ENCODE measurements at places on chromosomes 6 and 20.

DNA sequence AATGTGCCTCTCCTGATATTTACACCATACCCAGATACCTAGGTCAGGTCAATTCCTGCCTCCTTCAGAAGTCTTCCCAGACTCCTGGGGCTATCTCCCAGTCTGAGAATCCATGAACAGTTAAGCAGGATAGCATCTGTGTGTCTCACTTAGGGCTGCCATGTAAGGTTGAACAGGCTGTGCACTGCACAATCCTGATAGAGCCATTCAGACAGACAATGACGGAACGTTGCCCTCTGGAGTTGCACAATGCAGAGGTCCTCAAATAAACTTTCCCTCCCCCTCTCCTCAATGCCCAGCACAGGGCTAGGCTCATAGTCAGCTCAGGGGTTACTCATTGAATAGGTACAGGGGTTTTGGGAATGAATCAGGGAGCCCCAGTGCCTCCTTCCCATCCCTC is 89.7 kb downstream of the CD40 start:
- H3K27ac ChIP-seq: no peak overlapping the region
- no peak overlapping the region for H3K4me3 ChIP-seq
- no peaks in the 10 kb centered on the region for H3K4me1 ChIP-seq

DNA sequence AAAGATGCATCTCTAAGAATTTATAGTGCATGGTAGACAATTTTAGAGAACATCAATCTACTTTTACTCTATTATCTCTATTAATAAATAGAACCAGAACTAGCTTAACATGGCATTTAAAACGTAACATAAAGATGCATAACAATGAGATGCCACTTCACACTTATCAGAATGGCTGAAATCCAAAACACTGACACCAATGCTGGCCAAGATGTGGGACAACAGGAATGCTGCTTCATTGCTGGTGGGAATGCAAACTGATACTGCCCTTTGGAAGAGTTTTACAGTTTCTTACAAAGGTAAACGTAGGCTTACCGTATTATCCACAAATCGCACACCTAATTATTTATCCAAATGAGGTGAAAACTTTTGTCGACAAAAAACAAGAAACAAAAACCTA is 95.2 kb downstream of the SESN1 start:
- H3K27me3 ChIP-seq: no peaks in the 10 kb centered on the region
- no peaks in the 10 kb centered on the region for H3K4me1 ChIP-seq
- no peak overlapping the region for H3K27ac ChIP-seq
- no peak overlapping the region for H3K4me3 ChIP-seq
- no peaks in the 10 kb centered on the region for H3K36me3 ChIP-seq

DNA sequence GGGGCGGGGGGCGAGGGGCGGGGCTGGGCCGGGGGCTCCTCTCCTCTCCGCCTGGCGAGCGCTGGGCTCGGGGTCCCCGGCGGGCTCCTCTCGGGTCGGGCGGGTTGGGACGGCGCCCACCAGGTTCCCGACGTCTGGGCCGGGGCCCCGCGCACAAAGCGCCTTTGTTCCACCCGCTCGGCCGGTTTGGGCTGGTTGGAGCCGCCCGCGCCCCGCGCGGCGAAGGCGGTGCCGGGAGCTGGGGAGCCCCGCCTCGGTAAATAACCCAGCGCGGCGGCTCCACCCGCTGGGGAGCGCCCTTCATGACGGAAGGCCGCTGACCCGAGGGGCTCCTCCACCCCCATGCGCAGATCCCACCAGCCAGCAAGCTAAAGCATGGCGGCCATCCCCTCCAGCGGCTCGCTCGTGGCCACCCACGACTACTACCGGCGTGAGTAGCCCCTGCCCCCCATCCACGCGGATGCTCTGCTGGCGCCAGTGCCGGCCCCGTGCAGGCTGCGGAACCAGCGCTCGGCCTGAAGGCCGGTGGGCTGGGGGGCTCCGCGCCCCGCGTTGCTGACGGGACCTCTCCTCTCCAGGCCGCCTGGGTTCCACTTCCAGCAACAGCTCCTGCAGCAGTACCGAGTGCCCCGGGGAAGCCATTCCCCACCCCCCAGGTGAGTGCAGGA is 503 bp downstream of the PPDPF start:
- H3K27me3 ChIP-seq: peaks cover 20% of the 10 kb centered on the region
- peak overlapping the region; percentile 70 for H3K4me3 ChIP-seq
- peaks cover 24% of the 10 kb centered on the region for H3K4me1 ChIP-seq
- H3K27ac ChIP-seq: peak overlapping the region; percentile 17
- no peak for DNase-seq

DNA sequence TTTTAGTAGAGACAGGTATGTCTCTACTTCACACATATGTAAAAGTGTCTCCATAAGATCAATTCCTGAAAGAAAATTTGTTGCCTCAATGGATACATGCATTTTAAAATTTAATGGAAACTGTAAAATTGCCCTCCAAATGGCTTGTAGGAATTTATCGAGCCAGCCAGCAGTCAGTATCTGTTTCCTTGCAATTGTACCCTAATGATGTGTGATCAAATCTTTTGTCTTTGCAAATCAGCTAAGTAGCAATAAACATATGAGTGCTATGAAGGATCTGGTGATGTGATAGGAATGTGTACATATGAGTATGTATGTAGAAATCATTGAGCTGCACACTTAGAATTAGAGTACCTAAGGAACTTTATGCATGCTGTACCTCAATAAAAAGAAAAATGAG is 253.0 kb downstream of the MAFB start:
- H3K4me1 ChIP-seq: no peaks in the 10 kb centered on the region
- no peak overlapping the region for H3K27ac ChIP-seq
- no peak overlapping the region for H3K4me3 ChIP-seq
- DNase-seq: no peak

DNA sequence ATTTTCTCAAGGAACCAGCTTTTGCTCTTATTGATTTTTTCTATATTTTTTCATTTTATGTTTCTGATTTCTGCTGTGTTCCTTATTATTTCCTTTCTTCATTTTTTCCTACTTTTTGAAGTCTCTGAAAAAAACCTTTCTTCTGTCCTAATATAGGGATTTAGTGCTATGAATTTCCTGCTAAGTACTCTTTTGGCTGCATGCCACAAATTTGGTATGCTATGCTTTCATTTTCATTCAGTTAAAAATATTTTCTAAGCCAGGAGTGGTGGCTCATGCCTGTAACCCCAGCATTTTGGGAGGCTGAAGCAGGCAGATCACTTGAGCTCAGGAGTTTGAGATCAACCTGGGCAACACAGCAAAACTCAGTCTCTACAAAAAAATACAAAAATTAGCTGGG is 30.6 kb downstream of the SIRPD start:
- H3K27me3 ChIP-seq: no peaks in the 10 kb centered on the region
- no peak overlapping the region for H3K27ac ChIP-seq
- DNase-seq: no peak
- H3K4me3 ChIP-seq: no peak overlapping the region
- H3K4me1 ChIP-seq: no peaks in the 10 kb centered on the region

DNA sequence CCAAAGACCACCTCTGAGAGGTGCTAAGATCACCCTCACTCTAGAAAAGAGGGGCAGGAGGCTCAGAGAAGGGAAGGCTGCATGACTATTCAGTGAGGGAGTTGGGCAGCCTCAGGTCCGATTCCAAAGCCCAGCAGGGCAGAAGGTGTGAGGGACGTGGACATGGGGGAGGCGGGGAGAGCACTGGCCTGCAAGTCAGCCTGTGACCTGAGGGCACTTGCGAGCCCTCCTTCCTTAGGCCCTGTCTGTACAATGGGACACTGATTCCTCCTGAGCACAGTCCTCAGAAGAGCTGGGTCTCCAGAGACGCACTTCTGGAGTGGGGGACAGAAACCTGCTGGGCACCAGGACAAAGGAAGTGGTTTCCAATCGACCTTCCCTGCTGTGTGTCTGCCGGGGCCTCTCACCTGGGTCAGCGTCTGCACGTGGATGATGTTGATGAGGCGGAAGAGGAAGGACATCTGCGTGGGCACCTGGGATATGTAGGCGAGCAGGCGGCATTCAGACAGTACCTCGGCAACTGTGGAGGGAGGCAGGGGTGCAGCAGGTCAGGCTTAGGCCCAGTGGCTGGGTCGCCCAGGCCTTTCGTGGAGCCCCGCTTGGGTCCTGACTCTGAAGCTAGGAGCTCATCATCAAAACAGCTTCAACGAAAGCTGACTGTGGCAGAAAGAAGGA is 48.5 kb downstream of the MYH7B start:
- H3K4me3 ChIP-seq: no peak overlapping the region
- no peak overlapping the region for H3K27ac ChIP-seq
- no peaks in the 10 kb centered on the region for H3K27me3 ChIP-seq
- DNase-seq: no peak

DNA sequence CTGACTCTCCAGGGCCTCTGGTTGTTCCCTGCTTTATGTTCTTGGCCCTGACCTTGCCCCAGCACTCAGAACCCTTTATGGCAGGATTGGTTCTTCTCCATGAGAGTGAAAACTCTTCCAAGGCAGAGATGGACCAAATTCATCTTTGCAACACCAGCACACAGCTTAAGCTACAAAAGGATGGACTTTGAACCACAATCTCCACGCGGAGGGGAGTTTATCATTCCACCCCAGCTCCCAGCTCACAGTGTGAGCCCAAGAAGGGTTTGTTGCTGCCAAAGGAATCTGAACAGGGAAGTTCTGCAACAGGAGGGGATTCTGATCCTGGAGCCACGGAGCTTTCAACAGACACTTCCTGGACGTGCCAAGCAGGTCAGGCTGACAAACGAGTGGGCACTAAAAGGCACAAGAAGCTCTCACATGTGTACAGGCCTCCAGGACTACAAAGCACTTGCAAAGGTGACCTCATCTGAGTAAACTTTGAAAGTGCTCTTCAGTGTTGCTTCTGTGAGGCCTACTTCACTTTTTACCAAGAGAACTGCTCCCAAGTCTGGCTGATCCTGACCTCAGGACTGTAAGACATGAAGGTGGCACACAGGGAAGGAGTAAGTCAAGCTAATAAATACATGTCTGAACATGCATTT is 8.9 kb downstream of the FITM2 start:
- H3K4me1 ChIP-seq: no peaks in the 10 kb centered on the region
- DNase-seq: no peak
- no peak overlapping the region for H3K27ac ChIP-seq

DNA sequence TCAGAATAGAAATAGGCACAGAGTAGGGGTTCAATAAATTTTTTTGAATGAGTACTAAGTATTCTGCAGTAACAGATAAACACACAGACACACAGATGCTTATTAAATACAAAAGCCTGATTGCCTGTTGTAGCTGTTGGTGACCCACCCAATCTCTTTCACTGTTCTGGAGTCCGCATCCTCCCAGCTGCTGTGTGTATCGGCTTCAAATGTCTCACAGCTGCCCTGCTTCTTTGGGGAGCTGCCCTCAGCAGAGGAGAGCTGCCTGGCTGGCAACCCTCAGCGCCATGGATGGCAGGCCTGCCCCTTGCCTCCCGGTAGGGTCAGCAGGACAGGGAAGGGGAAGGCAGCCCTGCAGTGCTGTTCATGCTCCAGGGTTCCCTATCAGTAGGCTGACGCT is 85.9 kb upstream of the PRND start:
- no peaks in the 10 kb centered on the region for H3K27me3 ChIP-seq
- no peak overlapping the region for H3K4me3 ChIP-seq
- no peak overlapping the region for H3K27ac ChIP-seq
- DNase-seq: no peak
- no peaks in the 10 kb centered on the region for H3K4me1 ChIP-seq
- no peaks in the 10 kb centered on the region for H3K36me3 ChIP-seq

GRCh38 chr6:44107017-44107416 is 20.2 kb downstream of the MRPL14 start:
- no peak for DNase-seq
- H3K36me3 ChIP-seq: peaks cover 47% of the 10 kb centered on the region
- H3K27ac ChIP-seq: no peak overlapping the region
- H3K27me3 ChIP-seq: no peaks in the 10 kb centered on the region
- peaks cover 6% of the 10 kb centered on the region for H3K4me1 ChIP-seq

- H3K36me3 ChIP-seq: no peaks in the 10 kb centered on the region
- H3K27ac ChIP-seq: no peak overlapping the region
- no peaks in the 10 kb centered on the region for H3K27me3 ChIP-seq
- DNase-seq: peak; percentile 18
- H3K4me1 ChIP-seq: no peaks in the 10 kb centered on the region
These were observed 63.4 kb downstream of the PRDM1 start for GRCh38 chr6:106149472-106150069.

DNA sequence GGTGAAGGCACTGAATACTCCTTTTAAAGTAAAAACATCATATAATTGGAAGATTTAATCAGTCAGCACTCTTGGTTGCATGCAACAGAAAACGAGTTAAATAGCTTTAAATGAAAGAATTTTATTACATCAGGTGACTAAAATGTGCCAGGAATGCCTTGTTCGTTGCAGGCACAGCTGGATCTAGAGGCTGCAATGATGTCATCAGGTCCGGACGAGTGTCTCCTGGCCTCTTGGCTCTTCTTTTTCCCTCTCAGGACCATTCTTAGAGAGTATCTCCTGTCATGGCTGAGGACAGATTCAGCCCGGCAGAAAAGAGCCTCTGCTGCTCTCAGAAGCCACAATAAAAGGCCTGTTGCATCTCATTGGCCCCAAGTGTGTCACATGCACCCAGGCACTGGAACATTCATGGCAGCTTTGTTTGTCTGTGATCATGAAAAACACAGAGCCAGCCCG is 510.7 kb upstream of the SULF2 start:
- no peak overlapping the region for H3K27ac ChIP-seq
- DNase-seq: no peak

DNA sequence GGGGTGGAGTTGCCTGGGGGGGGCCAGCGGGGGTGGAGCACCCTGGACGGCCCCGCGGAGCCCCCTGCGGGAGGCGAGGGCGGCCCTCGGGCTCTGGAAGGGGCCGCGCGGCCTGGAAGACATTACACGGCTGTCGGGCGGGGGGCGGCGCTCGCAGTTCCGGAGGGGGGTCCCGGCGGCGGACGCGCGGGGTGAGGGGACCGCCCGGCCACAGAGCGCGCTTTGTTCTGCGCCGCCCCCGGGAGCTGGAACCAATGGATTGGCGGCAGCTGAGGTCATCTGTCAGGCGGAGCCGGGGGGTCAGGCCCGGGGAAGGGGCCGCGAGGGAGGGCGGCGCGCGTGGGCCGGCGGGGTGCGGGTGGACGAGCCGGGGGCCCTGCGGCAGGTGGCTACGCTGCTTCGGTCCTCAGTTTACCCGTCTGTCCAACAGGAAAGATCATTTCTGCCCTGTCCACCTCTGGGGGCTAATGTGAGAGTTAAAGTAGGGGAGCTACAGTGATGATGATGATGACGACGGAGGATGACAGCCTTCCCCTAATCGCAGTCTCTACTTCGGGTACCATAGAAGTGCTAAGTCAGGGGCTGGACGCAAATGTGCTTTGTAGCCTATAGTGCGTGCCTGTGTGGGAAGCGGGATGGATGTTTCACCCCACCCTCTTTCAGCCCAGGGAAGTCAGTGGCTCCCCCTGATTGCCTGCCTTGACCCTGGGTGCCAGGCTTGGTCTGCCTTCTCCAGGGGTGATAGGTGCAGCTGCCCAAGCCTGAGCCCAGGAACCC is 10.4 kb downstream of the SRXN1 start:
- DNase-seq: no peak
- H3K27ac ChIP-seq: no peak overlapping the region
- H3K4me3 ChIP-seq: no peak overlapping the region
- H3K4me1 ChIP-seq: peaks cover 5% of the 10 kb centered on the region

DNA sequence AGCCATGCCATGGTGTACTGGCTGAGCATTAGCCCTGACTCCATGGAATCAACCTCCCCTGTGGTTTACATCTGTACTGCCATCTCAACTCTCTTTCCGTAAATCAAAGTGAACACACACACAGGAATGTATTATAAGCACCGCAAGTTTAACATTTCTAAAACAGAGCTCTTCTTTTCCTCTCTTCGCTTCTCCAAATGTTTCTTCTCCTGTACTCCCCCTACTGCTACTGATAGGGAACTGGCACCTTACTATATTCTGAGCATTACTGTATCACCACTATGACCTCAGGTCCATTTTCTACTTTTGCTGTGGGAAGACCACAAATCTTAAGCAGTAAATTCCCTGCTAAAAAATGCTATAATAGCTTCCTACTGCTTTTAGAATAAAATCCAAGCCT is 101.2 kb downstream of the NUS1 start:
- H3K27ac ChIP-seq: no peak overlapping the region
- H3K4me1 ChIP-seq: no peaks in the 10 kb centered on the region
- no peaks in the 10 kb centered on the region for H3K36me3 ChIP-seq
- no peak overlapping the region for H3K4me3 ChIP-seq
